ENCODE measurements at places on chromosomes 3 and 15. TPM values are rescaled to one million over a fixed set of nuclear protein-coding genes. Genes with fewer than 3 reads are reported as not detected.

Gene CKMT1A
- 4.6 TPM for total RNA-seq

Gene MRAS
- 14.2 TPM for total RNA-seq

Gene SLC9C1
- not detected for total RNA-seq

Gene AGTR1
- 0.28 TPM for total RNA-seq

Gene MESP1
- total RNA-seq, result 6.4 TPM

Gene RPL15
- total RNA-seq, result 864 TPM

Gene PCSK6
- 10.6 TPM for total RNA-seq

Gene SI
- not detected for total RNA-seq

Gene PLA2G4D
- not detected for total RNA-seq

Gene VILL
- total RNA-seq, result 5.7 TPM

Gene ERC2
- total RNA-seq, result 0.33 TPM

Gene RARB
- total RNA-seq, result not detected

Gene PCYT1A
- total RNA-seq, result 96.8 TPM

Gene NRROS
- total RNA-seq, result 8.8 TPM

Gene ARRDC4
- 2.9 TPM for total RNA-seq

Gene PGBD4
- 2.3 TPM for total RNA-seq

Gene SCN11A
- total RNA-seq, result not detected

Gene B3GNT5
- total RNA-seq, result 22.8 TPM

Gene ALDH1A2
- 0.98 TPM for total RNA-seq

Gene CIDEC
- total RNA-seq, result not detected

Gene C3orf38
- 14.3 TPM for total RNA-seq

Gene SLC24A5
- total RNA-seq, result not detected

Gene TSC22D2
- total RNA-seq, result 43.1 TPM

Gene ADIPOQ
- not detected for total RNA-seq

Gene ITIH4
- 1.5 TPM for total RNA-seq

Gene DZIP1L
- 11.1 TPM for total RNA-seq

Gene ERICH6
- total RNA-seq, result 0.28 TPM

Gene EPHB1
- total RNA-seq, result 0.46 TPM

Gene FOXL2
- 12.7 TPM for total RNA-seq

Gene NR2F2
- total RNA-seq, result 53.7 TPM

Gene ZNF774
- 5.2 TPM for total RNA-seq

Gene NCEH1
- 73.0 TPM for total RNA-seq

Gene SEMA6D
- total RNA-seq, result 0.03 TPM

Gene PDE12
- total RNA-seq, result 22.8 TPM

Gene FBN1
- 0.46 TPM for total RNA-seq

Gene KBTBD13
- not detected for total RNA-seq

Gene SPSB4
- total RNA-seq, result 0.05 TPM

Gene PTH1R
- total RNA-seq, result not detected

Gene PFN2
- total RNA-seq, result 220 TPM

Gene CD80
- total RNA-seq, result 0.15 TPM

Gene MESP2
- 1.1 TPM for total RNA-seq

Gene GOLGA8T
- total RNA-seq, result not detected

Gene ST8SIA2
- total RNA-seq, result 0.15 TPM

Data from Panc1 (cell line).